Upper lobe of right lung (tissue), 1 donor: ENCODE measurements at places on chromosomes 3 and 15.

- DNase-seq, result no peak
These were observed 74.9 kb downstream of the EFCAB12 start for GRCh38 chr3:129353589-129353941.

- no peak for DNase-seq
These were observed 27.8 kb downstream of the RBPMS2 start for GRCh38 chr15:64747578-64747977.

DNA sequence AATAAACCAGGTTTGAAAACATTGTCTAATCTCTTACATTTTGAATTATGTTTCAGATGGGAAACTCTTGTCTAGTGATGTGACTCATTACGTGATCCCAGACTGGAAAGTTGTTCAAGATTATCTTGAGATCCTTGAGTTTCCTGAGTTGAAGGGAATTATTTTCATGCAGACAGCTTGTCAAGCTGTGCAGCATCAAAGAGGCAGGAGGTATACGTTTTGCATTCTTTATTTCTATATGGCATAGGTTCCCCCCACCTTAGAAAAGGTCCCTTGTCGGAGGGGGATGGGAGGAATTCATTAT lies 1.5 kb downstream of the DIS3L start:
- no peak for DNase-seq

GRCh38 chr3:122103821-122104514 lies 48.8 kb downstream of the CD86 start:
- no peak for DNase-seq

DNA sequence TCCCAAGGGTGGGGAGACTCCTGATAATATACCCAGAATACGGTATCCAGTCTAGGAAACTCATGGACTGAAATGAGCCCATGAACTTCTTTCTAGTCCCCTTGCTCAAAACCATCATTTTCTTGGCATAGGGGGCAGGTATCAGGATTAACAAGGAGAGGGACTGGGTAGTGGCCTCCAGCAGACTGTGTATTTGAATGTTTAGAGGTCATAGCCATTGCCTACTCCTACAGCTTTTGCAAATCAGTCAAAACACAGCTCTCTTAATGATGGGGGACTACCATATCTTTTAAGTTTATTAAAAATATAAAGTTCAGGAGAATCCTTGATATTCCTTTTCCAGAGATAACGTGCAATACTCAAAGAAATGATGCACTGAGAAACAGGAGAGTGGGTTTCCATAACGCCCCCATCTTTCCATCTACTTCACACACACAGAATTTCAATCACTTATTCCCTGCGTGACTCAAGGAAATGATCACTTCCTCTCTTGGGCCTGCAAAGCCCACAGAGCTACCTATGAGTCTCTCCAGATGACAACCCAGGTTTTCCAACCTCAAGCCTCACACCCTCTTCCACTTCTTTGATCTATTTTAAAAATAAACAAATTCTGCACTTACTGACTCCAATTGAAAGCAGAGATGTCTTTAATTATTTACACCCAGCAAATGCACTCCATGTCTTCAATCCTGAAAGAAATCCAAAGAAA lies 584.0 kb upstream of the LMCD1 start:
- DNase-seq, result no peak

- no peak for DNase-seq
These were observed 35.0 kb upstream of the PLCL2 start for GRCh38 chr3:16849795-16850194.

GRCh38 chr3:100230710-100231109 lies 30.1 kb upstream of the TBC1D23 start:
- DNase-seq, result no peak

- no peak for DNase-seq
These were observed 16.8 kb downstream of the CLDN16 start for GRCh38 chr3:190404715-190405114.

DNA sequence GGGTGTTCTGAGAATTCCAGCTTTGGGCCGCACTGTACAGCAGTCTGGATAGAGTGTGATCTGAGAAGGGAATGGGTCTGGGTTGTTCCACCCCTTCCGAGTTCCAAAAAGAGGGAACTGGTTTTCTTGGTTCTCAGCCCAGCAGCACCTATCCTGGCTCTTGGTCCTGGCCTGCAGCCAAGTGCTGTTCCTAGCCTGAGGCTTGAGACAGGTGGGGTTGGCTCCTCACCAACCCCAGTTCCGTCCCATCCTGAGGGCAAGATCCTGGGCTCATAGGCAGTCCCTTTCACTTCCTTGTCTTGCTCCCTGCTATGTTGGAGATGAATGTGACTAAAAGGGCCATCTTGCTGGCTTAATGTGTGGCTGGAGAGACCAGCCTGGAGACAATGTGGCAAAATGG lies 15.2 kb downstream of the IVD start:
- peak; percentile 90 for DNase-seq

DNA sequence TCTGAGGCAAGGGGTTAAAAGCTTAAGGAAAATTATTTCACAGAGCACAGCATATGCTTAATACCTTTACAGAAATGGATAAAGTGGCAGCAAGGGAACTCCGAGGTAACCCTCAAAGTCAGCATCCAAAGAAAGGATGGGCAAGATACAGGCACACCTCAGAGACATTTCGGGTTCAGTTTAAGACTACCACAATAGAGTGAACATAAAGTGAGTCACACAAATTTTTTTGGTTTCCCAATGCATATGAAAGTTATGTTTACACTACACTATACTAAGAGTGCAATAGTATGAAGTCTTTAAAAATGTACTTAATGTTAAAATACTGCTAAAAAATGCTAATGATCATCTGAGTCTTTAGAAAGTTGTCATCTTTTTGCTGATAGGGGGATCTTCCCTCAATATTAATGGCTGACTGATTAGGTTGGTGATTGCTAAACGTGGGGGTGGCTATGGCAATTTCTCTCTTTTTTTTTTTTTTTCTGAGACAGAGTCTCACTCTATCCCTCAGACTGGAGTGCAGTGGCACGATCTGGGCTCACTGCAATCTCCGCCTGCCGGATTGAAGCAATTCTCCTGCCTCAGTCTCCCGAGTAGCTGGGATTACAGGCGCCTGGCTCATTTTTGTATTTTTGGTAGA lies 10.0 kb downstream of the UBR1 start:
- DNase-seq, result no peak

- no peak for DNase-seq
These were observed 15.6 kb downstream of the B4GALT4 start for GRCh38 chr3:119225121-119225520.

GRCh38 chr3:11643201-11643603 lies 513 bp downstream of the VGLL4 start:
- peak; percentile 75 for DNase-seq

DNA sequence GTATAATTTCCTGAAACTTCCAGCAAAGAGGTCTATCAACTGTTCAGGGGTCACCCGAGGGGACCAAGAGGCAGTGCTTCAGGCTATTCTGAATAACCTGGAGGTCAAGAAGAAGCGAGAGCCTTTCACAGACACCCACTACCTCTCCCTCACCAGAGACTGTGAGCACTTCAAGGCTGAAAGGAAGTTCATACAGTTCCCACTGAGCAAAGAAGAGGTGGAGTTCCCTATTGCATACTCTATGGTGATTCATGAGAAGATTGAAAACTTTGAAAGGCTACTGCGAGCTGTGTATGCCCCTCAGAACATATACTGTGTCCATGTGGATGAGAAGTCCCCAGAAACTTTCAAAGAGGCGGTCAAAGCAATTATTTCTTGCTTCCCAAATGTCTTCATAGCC lies 6.8 kb downstream of the GCNT3 start:
- DNase-seq, result no peak

DNA sequence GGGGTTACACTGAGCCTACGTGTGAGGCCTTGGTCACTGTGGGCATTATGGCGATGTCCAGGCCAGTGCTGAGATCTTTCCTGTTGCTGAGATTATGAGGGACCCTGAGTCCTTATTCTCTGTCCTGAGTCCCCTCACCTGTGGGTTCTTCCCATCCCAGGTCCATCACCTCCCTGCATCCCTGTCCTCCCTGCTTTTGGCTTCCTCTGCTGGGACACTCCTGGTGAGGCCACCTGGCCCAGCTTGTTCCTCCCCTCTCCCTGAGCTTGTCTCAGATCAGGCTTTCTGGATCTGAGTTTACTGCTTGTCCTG lies 36.1 kb downstream of the AMOTL2 start:
- no peak for DNase-seq

GRCh38 chr3:89262309-89262929 lies 155.0 kb downstream of the EPHA3 start:
- DNase-seq, result no peak

- DNase-seq, result no peak
These were observed 43.2 kb downstream of the CMTM8 start for GRCh38 chr3:32281570-32282106.

- DNase-seq, result no peak
These were observed 68.6 kb downstream of the ABHD5 start for GRCh38 chr3:43759297-43759782.

- DNase-seq, result no peak
These were observed 91.7 kb downstream of the FRMD4B start for GRCh38 chr3:69294014-69294766.

GRCh38 chr3:155190691-155191090 lies 102.8 kb downstream of the STRIT1 start:
- DNase-seq, result no peak

- no peak for DNase-seq
These were observed 287.6 kb downstream of the EPHB1 start for GRCh38 chr3:135082706-135083105.

DNA sequence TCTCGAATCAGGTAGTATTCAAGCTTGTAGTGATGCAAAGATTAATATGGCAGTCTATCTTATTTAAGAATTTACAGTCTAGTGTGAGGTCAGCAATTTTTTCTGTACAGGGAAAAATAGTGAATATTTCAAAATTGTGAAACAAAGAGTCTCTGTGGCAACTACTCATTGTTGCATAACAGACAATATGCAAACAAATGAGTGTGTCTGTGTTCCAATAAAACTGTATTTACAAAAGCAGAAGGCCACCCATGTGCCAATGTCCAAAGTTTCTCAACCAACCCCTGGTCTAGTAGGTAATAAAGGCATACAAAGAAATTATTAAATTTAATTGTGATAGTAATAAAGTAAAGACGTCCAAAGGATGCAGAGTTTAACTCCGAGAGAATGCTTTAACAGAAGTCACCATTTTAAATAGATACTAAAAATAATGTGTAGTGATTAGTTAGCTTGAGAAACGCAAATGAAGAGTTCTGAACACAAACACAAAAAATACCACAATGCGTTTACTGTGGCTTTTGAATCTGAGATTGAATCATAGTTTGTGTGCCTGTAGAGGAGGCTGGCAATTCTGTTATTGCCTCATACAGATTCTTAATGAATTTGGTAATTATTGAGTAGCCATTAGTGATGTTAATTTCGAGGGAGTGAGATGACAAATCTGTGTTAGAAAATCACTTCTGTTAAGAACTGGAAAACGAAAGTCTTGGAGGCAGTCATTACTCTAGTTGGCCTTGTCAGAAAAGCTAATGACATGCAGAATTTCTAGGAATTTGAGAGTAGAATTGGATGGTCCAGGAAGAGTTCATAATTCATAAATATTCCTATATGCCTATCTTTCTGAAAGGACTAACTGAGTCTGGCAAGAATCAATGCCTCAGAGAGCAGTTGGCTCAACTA lies 48.7 kb downstream of the CADM2 start:
- DNase-seq, result no peak

DNA sequence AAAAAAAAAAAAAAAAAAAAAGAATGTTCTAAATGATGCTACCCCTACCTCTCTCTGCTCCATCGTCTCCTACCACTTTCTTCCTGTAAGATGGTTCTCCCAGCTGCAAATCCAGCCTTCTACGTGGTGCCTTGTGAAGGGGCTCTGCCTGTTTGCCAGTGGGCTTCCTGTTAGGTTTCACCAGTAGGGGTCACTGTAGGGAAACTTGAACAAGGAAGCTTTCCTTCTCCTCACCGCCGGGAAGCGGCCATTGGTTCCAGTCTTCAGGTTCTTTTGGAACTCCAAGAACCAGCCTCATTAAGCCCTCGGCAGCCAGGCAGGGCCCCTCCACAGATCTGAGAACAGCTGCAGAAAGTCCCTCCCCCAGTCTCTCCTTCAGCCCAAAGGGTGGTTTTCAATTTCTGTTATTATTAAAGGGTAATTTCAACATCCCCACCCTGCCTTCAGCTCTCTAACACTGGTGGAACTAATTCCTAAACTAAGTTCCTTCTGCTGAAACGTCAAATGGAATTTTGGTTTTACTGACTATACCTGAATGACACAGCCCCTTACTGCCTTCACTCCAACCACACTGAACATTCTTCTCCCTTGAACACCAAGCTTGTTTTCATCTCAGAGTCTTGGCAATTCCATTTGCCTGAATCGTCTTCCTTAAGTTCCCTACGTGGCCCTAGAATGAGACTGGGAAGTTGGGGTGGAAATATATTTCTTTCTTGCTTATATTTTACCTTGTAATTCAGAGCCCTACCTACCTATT lies 13.5 kb downstream of the MCCC1 start:
- DNase-seq, result peak; percentile 70

GRCh38 chr15:38682363-38682762 lies 117.7 kb upstream of the RASGRP1 start:
- DNase-seq, result no peak

- DNase-seq, result peak; percentile 77
These were observed at the start of gene HYAL2 for GRCh38 chr3:50322386-50323091. Gene HYAL2, minus strand, starts transcription at chr3:50322745. Its CDS starts 2,256 bp downstream, at chr3:50320489.

DNA sequence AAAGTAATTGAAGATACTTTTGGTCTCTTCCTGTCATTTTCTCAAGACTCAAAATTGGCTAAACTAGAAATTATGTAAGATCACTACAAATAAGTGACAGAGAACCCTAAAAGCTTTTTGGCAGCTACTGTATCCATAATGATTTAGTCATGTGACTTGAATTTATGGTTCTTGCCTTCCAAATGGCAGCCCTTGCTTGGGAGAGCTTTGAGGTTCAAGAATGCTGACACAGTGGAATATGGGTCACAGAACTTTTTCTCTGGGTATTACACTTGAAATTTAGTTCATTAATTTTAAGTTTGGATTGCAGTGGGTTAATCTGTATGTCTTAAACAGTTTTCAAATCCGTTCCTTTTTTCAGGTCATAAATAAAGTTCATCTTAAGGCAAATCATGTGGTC lies 14.0 kb downstream of the LMLN start:
- DNase-seq, result no peak

DNA sequence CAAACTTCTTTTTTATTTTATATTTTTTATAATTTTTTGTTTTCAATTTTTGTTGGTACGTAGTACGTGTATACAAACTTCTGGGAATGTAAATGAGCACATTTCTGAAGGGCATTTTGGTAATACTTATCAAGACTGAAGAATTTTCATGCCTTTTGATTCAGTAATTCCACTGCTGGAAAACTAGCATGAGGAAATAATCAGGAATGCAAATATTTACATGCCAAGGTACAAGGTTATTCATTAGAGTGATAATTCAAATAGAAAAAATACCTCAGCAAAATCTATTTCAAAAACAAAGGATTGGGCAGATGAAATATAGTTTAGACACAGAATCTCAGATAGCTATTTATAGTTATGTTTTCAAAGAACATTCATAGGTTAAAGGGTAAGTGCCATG lies 128.7 kb downstream of the DMXL2 start:
- no peak for DNase-seq

- DNase-seq, result no peak
These were observed 310.7 kb downstream of the RORA start for GRCh38 chr15:60918234-60918959.
